ENCODE measurements at places on chromosomes 6 and 20.

DNA sequence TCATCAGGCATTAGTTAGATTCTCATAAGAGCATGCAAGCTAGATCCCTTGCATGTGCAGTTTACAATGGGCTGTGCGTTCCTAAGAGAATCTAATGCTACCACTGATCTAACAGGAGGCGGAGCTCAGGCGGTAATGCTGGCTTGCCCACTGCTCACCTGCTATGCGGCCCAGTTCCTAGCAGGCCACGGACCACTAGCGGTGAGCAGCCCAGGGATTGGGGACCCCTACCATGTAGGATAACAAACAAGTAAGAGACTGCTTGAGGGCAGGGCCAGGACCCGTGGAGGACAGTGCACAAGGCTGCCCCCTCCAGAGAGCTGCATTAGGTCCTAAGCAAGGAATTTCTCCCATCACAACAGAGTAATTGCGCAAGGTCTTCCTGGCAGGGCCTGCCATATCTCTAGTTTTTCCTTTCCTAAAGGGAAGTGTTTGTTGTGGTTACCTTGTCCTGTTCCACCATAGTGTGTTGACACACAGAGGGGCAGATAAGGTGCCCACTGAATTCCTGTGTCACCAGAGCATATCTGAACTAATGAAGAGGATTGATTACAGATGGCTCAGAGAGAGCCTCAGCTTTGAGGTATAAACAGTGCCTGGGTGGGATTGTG, 58.0 kb downstream of the PACRG start:
- no peak for DNase-seq

DNA sequence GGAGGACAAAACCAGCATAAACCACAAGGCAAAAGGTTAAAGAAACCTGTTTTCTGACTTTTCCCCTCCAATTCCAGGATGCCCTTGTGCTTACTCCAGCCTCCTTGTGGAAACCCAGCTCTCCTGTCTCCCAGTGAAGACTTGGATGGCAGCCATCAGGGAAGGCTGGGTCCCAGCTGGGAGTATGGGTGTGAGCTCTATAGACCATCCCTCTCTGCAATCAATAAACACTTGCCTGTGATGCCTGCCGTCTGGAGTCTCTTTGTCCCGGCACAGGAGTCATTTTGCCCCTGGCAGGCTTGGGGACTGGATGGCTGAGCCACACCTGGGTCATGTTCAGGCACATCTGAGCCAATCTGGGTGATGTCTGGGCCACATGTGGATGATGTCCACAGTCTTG, 26.6 kb downstream of the BPIFB1 start:
- DNase-seq = no peak

GRCh38 chr6:1297746-1298145, 14.2 kb upstream of the FOXQ1 start:
- DNase-seq = no peak

GRCh38 chr20:50930139-50930975, 880 bp downstream of the ADNP start:
- peak; percentile 50 for DNase-seq

Data from liver (tissue), 10 donors.